ENCODE measurements at places on chromosomes 3 and 15.
A peak's percentile ranks its signal among the peaks of the same experiment; 100 is the strongest.

GRCh38 chr3:108453565-108453964 is 56.8 kb downstream of the MYH15 start:
- DNase-seq: peak; percentile 63

- no peak for DNase-seq
Measured at GRCh38 chr3:13261892-13262291, 158.2 kb downstream of the NUP210 start.

GRCh38 chr15:68921926-68922325 is 8.4 kb upstream of the SPESP1 start:
- no peak for DNase-seq

- DNase-seq: no peak
Measured at GRCh38 chr3:805326-805725, 287.5 kb upstream of the CNTN6 start.

GRCh38 chr3:55521064-55521737 is 34.1 kb upstream of the WNT5A start:
- DNase-seq: no peak

Measured in fibroblast of lung (primary cell).